ENCODE measurements at places on chromosomes 5 and 9. TPM values are rescaled to one million over a fixed set of nuclear protein-coding genes. Genes with fewer than 3 reads are reported as not detected.

PRDM9 gene
- not detected for total RNA-seq

DNA sequence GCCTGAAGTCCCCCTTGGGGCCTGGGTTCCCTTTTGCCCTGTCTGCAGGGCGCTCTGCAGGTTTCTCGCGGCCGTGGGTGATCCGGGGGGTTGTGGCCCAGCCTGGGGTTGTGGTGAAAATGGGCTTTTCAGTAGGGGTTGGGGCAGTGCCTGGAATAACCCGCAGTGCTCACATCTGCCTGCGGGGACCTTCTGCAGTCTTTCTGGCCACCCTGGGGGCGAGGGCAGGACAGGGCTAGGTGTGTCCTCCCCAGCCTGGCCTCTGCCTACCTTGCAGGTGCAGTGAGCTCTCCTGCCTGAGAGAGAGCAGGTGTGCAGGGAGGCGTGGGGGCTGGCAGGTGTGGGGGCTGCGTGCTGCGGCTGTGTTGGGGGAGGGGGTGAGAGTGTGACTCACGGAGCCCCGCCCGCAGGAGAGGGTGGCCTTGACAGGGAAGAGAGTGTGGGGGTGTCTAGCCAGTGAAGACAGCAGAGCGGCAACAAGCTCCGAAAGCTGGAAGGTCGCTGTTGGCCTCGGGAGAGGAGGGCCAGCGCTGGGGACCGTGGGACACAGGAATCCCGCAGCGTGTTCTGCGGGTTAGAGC is 131.4 kb downstream of the MRPL36 start:
- H3K27ac ChIP-seq: no peak overlapping the region
- DNase-seq: no peak
- no peaks in the 10 kb centered on the region for H3K4me1 ChIP-seq
- H3K4me3 ChIP-seq: no peak overlapping the region

GRCh38 chr5:132461569-132462070 is 29.0 kb downstream of the IRF1 start:
- DNase-seq: no peak
- H3K4me3 ChIP-seq: no peak overlapping the region
- peaks cover 19% of the 10 kb centered on the region for H3K36me3 ChIP-seq
- peak overlapping the region; percentile 55 for H3K27ac ChIP-seq
- no peaks in the 10 kb centered on the region for H3K27me3 ChIP-seq

SKIC3 gene
- total RNA-seq: 63.8 TPM

GRXCR2 gene
- total RNA-seq: not detected

DNA sequence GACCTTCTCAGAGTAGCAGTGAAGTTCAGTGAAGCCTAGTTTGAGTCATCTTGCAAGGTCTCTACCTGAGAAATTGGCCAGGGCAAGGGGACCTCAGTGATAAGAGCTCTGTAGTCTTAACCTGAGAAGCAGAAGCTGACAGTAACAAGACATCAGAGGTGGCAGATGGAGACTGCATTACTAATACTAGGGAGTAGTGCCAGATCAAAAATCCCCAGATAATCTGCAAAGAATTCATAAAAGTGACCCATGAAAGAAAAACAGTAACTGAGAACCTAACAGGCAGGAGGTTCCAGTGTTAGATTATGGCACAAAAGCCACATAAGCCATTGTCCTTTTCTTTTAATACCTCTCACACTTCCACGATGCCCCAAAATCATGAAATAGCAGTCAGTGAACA is 175.5 kb downstream of the MUSK start:
- no peak for DNase-seq
- no peak overlapping the region for H3K4me3 ChIP-seq
- H3K27ac ChIP-seq: no peak overlapping the region
- H3K36me3 ChIP-seq: no peaks in the 10 kb centered on the region
- H3K4me1 ChIP-seq: no peaks in the 10 kb centered on the region

- no peak overlapping the region for H3K4me3 ChIP-seq
- H3K36me3 ChIP-seq: no peaks in the 10 kb centered on the region
- H3K27me3 ChIP-seq: no peaks in the 10 kb centered on the region
- no peak overlapping the region for H3K27ac ChIP-seq
- DNase-seq: no peak
Measured at GRCh38 chr5:64210866-64211265, 45.2 kb downstream of the RNF180 start.

GRCh38 chr9:6733831-6734230 is 23.9 kb upstream of the KDM4C start:
- DNase-seq: no peak
- no peaks in the 10 kb centered on the region for H3K4me1 ChIP-seq
- no peak overlapping the region for H3K4me3 ChIP-seq
- no peaks in the 10 kb centered on the region for H3K27me3 ChIP-seq
- H3K27ac ChIP-seq: no peak overlapping the region

GRCh38 chr5:127002390-127002789 is 28.0 kb downstream of the MARCHF3 start:
- DNase-seq: no peak
- H3K4me3 ChIP-seq: no peak overlapping the region
- no peaks in the 10 kb centered on the region for H3K36me3 ChIP-seq
- no peaks in the 10 kb centered on the region for H3K27me3 ChIP-seq
- H3K4me1 ChIP-seq: no peaks in the 10 kb centered on the region
- H3K27ac ChIP-seq: no peak overlapping the region

FBP2 gene
- total RNA-seq: not detected

RBM22 gene
- 81.9 TPM for total RNA-seq

DNA sequence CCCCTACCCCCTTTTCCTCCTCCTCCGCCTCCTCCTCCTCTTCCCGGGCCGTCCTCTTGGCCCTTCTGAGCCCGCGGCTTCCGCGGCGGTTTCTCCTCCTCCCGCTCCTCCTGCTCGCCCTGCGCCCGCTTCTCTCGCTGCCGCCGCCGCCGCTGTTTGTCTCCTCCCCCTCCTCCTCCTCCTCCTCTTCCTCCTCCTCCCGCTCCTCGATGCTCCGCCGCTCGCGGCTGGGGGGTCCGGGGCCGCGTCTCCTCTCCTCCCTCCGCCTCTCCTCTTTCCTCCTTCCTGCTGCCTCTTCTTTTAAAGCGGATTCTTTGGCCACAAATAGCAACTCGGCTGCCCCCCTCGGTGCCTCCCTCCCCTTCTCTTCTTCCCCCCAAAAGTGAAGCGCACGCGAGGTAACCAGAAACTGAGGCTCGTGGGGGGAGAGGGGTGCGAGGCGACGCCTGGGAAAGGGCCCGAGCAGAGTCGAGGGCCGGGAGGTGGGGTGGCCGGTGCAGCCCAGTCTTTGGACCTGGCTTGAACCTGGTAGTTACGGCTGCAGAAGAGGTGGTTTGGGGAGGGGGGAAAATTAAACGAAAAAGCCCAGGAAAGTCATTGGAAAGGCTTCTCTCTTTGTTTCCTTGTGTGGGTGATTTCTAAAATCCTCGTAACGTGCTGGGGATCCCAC is 1058.5 kb upstream of the DMAC1 start:
- H3K27me3 ChIP-seq: peaks cover 48% of the 10 kb centered on the region
- no peaks in the 10 kb centered on the region for H3K36me3 ChIP-seq
- H3K4me1 ChIP-seq: no peaks in the 10 kb centered on the region
- DNase-seq: no peak
- H3K4me3 ChIP-seq: peak overlapping the region; percentile 27

DNA sequence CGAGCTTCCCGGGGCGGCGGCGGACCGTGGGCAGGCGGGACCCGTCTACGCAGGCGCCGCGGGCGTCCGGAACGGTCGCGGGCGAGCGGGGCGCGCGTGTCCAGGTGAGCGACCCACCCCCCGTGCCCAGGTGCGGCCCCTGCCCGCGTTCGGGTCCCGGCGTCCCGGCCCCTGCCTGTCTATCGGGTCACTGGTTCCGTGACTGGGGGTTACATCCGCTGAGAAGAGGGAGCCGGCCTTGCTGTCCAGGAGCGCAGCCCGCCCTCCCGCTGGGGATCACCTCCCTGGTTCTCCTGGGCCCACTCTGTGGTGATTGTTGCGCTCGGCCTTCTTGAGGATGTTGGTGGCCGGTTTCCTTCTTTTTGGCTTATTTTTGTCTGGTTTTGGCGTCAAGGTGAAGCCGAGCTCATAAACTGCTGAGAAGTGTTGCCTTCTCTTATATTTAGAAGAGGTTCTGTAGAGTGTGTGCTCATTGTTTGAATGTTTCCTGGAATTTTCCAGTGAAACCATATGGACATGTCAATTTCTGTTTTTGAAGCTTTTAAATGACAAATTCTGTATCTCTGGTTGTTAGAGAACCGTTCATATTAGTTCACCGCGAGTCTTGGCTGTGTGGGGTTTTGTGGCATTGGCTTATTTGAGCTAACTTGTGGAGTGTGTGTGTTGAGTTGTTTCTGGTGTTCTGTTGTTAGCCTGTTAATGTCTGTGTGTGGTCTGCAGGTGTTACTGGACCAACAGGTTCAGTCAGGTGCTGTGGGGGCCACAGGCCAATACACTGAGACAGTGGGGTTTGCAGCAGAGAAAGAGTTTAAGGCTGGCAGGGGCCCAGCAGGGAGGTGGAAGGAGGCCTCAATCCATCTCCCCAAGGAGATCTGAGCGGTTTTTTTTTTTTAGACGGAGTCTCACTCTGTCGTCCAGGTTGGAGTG is 621 bp downstream of the CEP72 start:
- H3K4me3 ChIP-seq: peak overlapping the region; percentile 94
- peaks cover 46% of the 10 kb centered on the region for H3K4me1 ChIP-seq
- H3K27me3 ChIP-seq: no peaks in the 10 kb centered on the region

GRCh38 chr5:179533907-179534306 is 16.4 kb upstream of the RUFY1 start:
- no peak overlapping the region for H3K27ac ChIP-seq
- H3K27me3 ChIP-seq: peaks cover 3% of the 10 kb centered on the region
- DNase-seq: no peak
- peaks cover 2% of the 10 kb centered on the region for H3K36me3 ChIP-seq
- no peak overlapping the region for H3K4me3 ChIP-seq

- peaks cover 1% of the 10 kb centered on the region for H3K36me3 ChIP-seq
- no peak overlapping the region for H3K4me3 ChIP-seq
- no peaks in the 10 kb centered on the region for H3K27me3 ChIP-seq
- H3K27ac ChIP-seq: no peak overlapping the region
Measured at GRCh38 chr9:69155341-69156030, 18.6 kb upstream of the TJP2 start.

DNA sequence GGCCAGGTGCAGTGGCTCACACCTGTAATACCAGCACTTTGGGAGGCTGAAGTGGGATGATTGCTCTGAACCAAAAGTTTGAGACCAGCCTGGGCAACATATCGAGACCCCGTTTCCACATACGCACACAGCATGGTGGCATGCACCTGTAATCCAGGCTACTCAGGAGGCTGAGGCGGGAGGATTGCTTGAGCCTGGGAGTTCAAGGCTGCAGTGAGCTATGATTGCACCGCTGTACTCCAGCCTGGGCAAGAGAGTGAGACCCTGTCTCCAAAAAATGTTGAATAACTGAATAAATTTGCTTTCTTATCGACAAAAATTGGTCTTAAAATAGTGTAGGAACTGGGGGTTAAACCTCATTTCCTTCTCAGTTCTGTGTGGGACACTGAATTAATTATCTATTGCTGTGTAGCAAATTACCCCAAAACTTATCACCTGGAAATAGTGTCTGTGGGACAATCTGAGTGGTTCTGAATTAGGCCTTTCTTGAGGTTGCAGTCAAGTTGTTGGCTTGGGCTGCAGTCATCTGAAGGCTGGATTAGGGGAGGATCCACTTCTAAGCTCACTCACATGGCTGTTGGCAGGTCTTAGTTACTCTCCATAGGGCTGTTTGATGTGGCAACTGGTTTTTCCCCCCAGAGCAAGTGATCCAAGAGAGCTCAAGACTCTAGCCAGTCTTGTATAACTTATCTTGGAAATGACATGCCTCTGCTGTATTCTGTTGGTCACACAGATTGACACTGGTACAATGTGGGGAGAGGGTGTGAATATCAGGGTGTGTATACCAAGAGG is 2.0 kb downstream of the SNX30 start:
- H3K27me3 ChIP-seq: peaks cover 5% of the 10 kb centered on the region
- DNase-seq: no peak
- H3K4me1 ChIP-seq: peaks cover 81% of the 10 kb centered on the region
- peaks cover 11% of the 10 kb centered on the region for H3K36me3 ChIP-seq
- H3K4me3 ChIP-seq: peak overlapping the region; percentile 24
- no peak overlapping the region for H3K27ac ChIP-seq

CD180 gene
- total RNA-seq: 1.4 TPM

GRCh38 chr5:78823196-78823595 is 161.9 kb downstream of the ARSB start:
- no peak overlapping the region for H3K27ac ChIP-seq
- no peak overlapping the region for H3K4me3 ChIP-seq
- H3K4me1 ChIP-seq: no peaks in the 10 kb centered on the region
- H3K27me3 ChIP-seq: no peaks in the 10 kb centered on the region
- H3K36me3 ChIP-seq: no peaks in the 10 kb centered on the region

DNA sequence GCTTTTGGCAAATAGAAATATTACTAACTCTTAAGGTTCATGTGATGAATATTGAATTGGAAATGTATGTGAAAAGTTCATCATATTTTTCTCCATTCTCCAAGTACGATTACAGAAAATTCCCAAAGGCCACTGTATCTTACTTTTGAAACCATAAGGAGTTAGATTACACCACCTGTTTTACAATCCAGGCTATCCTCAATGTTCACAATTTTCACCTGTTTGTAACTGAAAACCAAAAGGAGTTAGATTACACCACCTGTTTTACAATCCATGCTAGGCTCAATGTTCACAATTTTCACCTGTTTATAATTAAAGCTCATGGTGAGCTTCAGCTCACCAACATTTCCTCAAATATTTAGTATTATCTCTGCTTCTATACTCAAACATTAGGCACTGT is 188.0 kb downstream of the HCN1 start:
- H3K4me1 ChIP-seq: no peaks in the 10 kb centered on the region
- H3K27ac ChIP-seq: no peak overlapping the region
- H3K36me3 ChIP-seq: no peaks in the 10 kb centered on the region

DNA sequence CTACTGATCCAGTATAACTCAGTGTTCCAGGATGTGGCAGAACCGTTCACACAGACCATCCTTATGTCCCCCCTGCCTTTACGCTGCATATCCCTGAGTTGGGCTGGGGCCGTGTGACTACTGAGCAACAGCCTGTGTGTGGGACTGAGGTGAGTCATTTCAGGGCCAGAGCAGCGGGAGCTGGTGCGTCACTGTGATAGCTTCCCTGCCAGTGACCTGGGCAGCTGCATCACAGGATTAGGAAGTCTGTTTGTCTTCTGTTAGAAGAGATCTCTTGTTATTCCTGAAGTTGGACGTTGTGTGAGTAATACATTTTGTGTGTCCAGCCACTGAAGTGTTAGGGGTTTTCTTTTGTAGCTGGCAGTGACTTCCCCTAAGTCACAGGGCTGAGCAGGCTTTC is 35.6 kb downstream of the TPPP start:
- H3K4me3 ChIP-seq: no peak overlapping the region
- no peaks in the 10 kb centered on the region for H3K4me1 ChIP-seq
- no peaks in the 10 kb centered on the region for H3K27me3 ChIP-seq
- no peak overlapping the region for H3K27ac ChIP-seq
- no peak for DNase-seq

Data from activated T-helper 1 cell treated with anti-CD3 and anti-CD28 coated beads, Interleukin-12 subunit alpha, Interleukin-12 subunit beta, Interleukin-2, Interleukin-4 antibody, amounts not matched to agents 30 ng/mL and 10 ng/mL and 1 ng/mL, durations not matched to agents 14 hours and 24 hours and 36 hours (primary cell).